ENCODE measurements at places on chromosomes 4 and X. TPM values are rescaled to one million over a fixed set of nuclear protein-coding genes. Genes with fewer than 3 reads are reported as not detected.

Gene CT45A1
- not detected for total RNA-seq

Gene PPEF2
- total RNA-seq = not detected

Gene DMRTC1B
- total RNA-seq = not detected

Gene SLITRK2
- 0.01 TPM for total RNA-seq

Gene BMP3
- not detected for total RNA-seq

Gene PTCHD1
- total RNA-seq = not detected

Gene IL15
- 8.3 TPM for total RNA-seq

Gene COL25A1
- not detected for total RNA-seq

Gene RIPPLY1
- total RNA-seq = 0.08 TPM

Gene EFHC2
- 0.18 TPM for total RNA-seq

Gene STX18
- total RNA-seq = 23.2 TPM

Gene ERCC6L
- 14.3 TPM for total RNA-seq

Gene FAM47C
- total RNA-seq = not detected

Gene PAGE5
- not detected for total RNA-seq

Gene SSX4B
- not detected for total RNA-seq

Gene TMLHE
- total RNA-seq = 10.9 TPM

Gene SOX3
- total RNA-seq = not detected

Gene SATL1
- total RNA-seq = not detected

Gene BEND4
- total RNA-seq = not detected

Gene STOX2
- total RNA-seq = 4.1 TPM

Gene RPA4
- total RNA-seq = 0.25 TPM

Gene USP17L5
- not detected for total RNA-seq
